Activated T-helper 1 cell treated with Interleukin-2 at 50 U/mL for 16 hours (primary cell): ENCODE measurements at places on chromosomes 7 and 10.

DNA sequence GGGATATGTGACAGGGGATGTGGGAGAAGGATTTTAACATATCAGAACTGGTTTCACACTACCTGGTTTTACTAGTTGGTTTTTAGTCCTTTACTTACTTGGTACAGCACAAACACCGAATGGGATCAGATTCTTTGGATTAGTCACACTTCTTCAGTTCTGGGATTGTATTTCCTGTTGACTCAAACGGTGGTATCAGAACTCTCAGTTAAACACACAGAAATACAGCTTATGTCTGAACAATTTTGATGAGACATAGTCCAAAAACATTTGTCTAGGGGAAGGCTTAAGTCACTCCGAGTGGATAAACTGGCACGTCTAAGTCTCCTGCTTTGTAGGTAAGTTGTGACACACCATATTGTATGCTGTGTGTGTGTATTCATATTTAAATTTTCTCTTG, 480.5 kb downstream of the PHTF2 start:
- DNase-seq = no peak

GRCh38 chr7:22378199-22378980, 21.4 kb upstream of the RAPGEF5 start:
- no peak for DNase-seq

DNA sequence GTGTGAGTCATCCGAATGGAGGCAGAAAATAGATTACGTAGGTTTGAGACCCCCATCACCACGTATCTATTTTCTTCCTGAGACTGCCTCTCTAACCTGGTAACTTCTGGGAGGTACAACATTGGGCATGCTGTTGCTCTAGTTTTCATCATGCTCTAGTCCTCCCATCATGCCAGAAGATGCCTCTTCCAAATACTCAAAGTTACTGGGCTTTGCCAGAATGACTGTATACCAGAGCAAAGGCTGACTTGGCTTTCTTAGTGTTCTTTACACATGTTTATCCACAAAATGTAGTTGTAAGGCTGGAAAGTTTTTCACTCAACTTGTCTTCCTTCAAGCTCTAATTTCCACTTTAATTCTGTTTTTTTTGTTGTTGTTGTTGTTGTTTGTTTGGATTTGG, 370.5 kb downstream of the MDFIC start:
- no peak for DNase-seq

GRCh38 chr7:3469641-3470040, 168.6 kb downstream of the SDK1 start:
- no peak for DNase-seq

DNA sequence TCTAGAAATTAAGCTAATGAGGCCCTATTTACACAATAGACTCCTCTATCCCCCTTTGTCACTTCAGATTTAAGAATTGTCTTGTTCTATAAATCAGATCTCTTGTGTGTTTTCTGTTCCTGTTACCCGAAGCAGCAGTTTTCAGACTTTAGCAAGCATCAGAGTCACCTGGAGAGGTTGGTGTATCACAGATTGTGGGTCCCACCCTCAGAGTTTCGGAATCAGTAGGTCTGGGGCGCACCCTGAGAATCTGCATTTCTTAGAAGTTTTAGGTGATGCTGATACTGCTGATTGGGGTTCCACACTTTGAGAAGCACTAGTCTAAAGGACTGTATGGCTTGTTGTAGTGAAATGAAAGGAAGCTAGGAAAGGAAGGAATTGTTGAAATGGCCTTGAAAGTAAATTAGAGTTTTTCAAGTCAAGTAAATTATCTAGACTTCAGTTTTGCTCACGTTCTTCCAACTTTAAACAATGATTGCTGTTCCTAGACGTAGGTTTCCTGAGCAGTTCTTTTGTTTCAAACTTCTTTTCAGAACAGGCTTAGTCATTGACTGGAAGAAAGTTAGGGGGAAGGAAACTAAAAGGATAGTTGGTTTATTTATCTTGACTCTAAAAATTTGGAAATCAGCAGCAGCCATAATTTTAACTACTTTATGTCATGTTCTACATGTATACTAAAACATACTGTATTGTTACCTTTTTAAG, 15.7 kb downstream of the BPGM start:
- no peak for DNase-seq

- no peak for DNase-seq
These were observed 33.3 kb downstream of the GNA12 start for GRCh38 chr7:2810682-2811415.

DNA sequence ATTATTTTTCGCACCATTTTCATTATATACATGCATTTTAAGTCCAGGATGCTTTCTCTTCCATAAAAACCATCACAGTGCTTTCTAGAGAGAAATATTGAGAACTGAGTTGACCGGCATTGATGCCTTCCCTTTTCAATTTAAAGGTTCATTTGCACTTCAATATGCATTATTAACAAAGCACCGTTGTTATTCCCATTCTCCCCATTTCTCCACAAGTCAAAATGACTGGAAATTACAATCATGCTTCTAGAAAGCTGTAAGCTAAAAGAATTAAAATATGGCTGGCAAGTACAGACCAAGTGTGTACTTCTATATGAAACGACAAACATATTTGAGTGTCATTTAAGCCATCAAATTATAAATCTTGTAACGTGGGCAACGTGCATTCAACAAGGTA, 219.5 kb downstream of the FANK1 start:
- no peak for DNase-seq

- no peak for DNase-seq
These were observed 25.9 kb upstream of the ARL4A start for GRCh38 chr7:12661581-12661980.

- no peak for DNase-seq
These were observed 47.5 kb upstream of the AGMO start for GRCh38 chr7:15609287-15609686.

DNA sequence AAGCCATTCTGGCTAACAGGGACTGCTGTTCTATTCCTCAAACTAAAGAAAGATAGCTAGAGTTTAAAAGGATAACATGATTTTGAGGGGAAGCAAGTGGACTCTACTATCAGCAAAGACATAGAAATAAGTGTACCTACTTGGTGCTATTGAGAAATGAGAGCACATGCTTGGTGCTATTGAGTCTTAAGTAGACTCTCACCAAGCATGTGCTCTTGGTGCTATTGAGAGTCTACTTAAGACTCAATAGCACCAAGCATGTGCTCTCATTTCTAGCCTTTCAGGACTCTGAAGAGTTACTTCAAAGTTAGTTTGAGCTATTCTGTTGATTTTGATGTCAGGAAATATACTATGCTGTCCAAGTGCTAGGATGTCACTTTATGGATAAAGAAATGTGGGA, 733.0 kb upstream of the ZWINT start:
- no peak for DNase-seq

- no peak for DNase-seq
These were observed 18.7 kb upstream of the KNDC1 start for GRCh38 chr10:133141144-133141957.

- no peak for DNase-seq
These were observed 18.2 kb downstream of the COL17A1 start for GRCh38 chr10:104067525-104067924.

GRCh38 chr7:34373940-34374339, 284.1 kb upstream of the NPSR1 start:
- no peak for DNase-seq

DNA sequence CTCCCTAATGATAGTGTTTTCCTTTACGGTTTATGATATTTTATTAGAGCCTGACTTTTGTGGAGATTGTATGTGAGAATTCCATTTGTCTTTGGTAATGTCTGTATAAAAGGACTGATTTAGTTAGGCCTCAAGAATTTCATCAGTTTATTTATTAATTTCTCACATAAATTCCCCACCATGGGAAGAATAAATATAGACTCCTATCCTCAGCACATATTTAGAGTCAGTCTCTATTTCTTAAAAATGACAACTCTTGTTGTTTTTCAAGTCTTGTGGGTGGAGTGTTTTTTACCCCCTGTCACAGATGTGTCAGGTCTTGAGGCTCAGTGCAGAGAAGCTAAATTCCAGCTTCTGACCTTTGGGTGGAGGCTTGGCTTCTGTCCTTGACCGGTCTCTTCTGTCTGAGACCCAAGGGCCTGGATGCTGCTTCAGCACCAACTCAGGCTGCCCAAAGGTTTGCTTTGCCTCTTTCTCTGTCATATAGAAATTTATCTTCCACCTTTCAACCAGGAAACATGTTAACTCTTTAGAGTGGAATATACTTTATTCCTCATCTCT, 117.3 kb upstream of the INHBA start:
- DNase-seq = no peak

GRCh38 chr7:1142051-1142635, 17.9 kb downstream of the ZFAND2A start:
- DNase-seq = no peak

DNA sequence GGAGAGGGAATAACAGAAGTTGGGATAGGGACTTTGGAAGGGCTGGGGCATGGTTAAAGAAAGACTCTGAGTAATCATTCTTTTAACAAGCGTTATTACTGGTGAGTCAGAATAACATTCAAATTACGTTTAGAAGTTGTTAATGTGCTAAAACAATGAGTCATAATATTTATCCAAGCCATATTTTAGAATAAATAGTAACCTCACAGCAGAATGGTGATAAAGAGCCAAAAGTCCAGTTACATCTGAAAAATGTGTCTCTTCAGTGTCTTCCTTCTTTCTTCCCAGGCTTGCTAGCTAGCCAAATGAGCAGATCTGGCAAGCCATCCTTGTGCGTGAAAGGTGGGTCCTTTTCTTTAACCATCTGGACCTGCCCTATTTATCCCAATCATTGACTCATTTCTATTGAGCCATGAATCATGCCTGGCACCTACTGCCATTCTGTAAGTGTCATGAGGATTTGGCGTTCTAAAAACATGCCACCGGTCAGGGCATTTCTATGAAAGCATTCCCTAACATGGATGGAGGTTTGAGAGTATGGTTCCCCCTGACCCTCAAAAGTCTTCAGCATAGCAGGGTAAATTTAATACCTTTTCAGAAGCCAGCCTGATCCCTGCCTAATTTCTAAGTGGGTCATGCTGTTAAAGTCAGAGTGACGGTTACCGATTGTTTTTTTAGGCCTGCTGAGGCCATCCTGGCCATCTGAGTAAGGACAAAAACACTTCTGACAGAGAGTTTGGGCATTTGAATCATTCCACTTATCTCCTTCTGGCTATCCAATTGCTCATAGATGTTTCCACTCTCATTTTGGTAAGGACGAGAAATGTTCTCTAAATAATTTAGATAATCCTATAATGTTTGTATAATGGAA, 26.9 kb downstream of the MYPN start:
- no peak for DNase-seq

DNA sequence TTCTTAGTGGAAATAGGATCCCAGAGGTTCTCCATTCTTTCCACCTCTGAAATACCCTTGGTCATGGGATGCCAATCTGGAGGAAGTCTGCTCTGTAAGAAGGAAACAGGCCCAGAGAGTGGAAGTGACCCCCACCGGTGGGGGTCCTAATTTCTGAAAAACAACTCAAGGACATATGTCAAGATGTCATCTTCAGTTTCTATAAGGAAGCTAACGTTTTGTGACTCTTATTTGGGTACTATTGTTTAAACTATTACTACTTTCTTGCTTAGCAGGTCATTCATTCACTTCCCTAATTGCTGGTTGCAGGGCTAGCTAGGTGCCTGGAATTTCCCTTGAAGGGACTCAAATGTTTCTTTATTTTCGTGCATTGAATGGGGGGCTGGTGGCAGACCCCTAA, 1.9 kb upstream of the ZNF775 start:
- DNase-seq = no peak

- no peak for DNase-seq
These were observed 22.9 kb downstream of the ASB13 start for GRCh38 chr10:5643346-5644067.

DNA sequence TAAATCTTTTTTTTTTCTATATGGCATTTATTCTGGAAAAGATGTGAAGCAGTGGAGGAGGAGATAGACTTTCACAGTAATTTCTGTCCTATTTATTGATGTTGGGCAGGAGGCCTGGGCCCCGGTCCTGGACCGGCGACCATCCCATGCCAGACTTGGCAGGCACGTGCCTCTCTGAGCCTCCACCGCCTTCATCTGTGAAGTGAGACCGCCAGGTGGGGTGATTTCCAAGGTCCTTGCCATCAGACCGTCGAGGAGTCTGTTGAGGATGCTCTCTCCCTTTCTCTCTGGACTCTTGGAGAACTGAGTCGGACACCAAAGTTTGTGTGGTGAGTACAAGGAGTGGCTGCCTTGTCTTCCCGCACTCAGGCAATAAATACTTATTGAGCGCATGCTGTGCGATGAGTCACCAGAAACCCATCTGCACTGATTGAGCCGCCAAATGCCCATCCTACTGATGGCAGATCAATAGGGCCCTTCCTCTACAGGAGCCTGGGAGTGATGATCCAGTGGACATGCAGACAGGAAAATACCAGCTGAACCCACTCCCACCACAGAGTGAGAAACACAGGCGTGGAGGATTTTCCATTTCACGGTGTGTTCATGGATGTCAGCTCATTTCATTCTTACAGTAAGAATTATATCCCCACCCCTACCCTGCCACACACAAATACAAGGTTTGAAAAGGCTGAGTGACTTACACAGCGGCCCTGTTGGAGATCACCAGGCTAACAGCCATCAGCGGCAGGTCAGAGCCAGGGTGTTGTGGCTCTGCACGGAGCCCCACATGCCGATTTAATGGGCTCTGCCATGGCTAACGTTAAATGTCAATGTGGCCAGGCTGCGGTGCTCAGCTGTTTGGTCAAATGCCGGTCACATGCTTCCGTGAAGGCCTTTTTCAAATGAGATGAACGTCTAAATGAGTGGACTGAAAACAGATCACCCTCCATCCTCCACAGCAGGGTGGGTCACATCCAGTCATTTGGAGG, 11.5 kb upstream of the PRKAG2 start:
- DNase-seq = no peak

- no peak for DNase-seq
These were observed 76.4 kb upstream of the MAGI2 start for GRCh38 chr7:79529881-79530235.

- no peak for DNase-seq
These were observed 645.7 kb downstream of the DNAJB9 start for GRCh38 chr7:109215341-109215740.

GRCh38 chr7:149544028-149544427, 46.4 kb upstream of the ZNF746 start:
- DNase-seq = no peak

DNA sequence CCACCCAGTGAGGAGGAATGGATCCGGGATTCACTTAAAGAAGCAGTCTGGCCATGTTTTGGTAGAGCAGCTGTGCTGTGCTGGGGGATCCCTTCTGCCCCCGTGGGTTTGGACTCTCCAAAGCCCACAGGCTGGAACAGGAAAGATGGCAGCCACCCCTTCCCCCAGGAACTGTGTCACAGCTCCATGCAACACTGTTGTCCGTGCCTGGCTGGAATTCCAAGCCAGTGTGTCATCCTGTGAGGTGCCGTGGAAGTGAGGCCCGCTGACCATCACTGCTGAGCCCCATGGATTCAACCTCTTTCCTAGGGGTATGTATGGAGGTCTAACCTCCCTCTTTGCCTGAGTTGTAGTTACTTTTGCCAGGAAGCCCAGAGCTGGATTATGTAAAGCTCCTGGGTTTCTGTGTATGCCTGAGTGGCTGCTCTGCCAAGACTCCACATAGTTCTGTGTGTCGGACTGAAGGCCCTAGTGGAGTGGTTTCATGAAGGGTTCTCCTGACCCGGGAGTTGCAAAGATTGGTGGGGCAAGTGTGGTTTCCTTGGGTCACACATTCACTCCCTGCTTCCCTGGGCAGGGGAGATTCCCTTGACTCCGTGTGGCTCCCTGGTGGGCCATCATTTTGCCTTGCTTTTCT, 35.1 kb upstream of the PCGF5 start:
- DNase-seq = no peak
